ENCODE measurements at places on chromosomes 4 and X. TPM values are rescaled to one million over a fixed set of nuclear protein-coding genes. Genes with fewer than 3 reads are reported as not detected.
A peak's percentile ranks its signal among the peaks of the same experiment; 100 is the strongest.

DNA sequence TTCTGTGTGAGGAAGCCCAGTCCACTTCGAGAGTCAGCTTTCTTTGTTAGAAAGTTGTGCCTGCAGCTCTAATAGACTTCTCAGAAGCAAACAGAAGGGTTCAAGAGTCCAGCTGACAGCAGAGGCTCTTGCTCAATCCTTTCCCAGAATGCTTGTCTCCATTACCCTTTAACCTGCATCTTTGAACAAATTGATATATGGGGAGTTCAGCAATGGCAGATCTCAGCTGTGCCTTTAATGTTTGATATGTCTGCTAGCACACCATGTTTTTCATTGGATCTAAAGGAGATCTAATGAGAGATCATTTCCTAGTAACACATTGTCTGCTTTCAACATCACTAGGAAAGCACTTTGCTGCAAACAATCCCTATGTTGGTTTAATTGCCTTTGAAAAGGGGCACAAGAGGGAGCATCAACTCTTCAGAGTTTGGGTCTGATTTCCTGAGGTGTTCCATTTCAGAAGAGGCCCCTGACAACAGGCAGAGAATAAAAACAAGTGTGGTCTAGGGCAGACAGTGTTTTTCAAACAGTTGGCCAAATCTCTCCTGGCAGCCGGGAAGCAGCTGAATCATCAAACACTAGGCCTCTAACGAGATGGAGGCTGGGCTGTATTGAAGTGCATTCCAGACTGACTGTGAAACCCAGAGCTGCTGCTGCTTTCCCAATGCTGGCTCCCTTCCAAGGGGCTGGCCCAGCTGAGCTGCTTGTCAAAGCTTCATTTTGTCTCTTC is 55.5 kb downstream of the LUZP4 start:
- peak; percentile 78 for DNase-seq

GRCh38 chr4:158666892-158667291 is 4.8 kb downstream of the C4orf46 start:
- no peak for DNase-seq

TMPRSS11B gene
- not detected for polyA plus RNA-seq

NPY1R gene
- polyA plus RNA-seq, result 1.1 TPM
